ENCODE measurements at places on chromosomes 3 and 15. TPM values are rescaled to one million over a fixed set of nuclear protein-coding genes. Genes with fewer than 3 reads are reported as not detected.

GRCh38 chr3:152195206-152195605 is 73.5 kb upstream of the MBNL1 start:
- no peak for DNase-seq

DNA sequence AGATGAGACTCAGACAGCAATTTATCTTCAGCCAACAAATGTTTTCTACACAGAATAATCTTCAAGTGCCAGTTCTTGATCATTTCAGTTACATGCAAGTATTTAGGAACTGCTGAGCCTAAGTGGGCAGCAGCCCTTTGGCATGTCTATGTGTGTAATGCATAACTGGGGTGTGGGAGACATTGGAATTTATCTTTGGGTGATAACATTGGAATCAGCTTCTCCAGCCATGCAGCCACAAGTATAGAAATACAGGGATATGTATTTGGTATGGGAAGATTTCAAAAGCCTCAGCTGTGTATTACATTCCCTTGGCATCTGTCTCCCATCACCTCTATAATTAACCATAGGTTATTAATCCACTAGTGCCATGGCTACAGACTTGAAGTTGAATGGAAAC is 63.4 kb upstream of the FOXP1 start:
- no peak for DNase-seq

DNA sequence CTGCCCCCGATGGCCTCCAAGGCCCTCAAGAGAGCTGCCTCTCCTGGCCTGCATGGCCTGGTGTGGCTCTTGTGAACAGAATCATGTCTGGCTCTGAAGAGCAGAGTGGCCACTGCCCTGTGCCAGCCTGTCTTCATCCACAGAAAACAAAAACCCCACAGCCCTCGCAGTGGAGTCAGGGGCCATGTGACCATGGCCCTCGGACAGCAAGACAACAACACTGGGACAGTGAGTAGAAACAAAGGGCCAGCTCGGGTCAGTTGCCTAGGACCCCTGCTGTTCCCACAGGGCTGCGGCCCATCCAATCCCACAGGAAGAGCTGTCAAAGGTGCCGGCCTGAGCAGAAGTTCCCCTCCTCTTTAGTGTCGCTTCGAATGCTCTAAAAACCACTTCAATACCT is 72.5 kb downstream of the UMPS start:
- no peak for DNase-seq

GRCh38 chr3:133488785-133489367 is 84.6 kb upstream of the CDV3 start:
- DNase-seq = no peak

The C2CD4A gene
- total RNA-seq = not detected

DNA sequence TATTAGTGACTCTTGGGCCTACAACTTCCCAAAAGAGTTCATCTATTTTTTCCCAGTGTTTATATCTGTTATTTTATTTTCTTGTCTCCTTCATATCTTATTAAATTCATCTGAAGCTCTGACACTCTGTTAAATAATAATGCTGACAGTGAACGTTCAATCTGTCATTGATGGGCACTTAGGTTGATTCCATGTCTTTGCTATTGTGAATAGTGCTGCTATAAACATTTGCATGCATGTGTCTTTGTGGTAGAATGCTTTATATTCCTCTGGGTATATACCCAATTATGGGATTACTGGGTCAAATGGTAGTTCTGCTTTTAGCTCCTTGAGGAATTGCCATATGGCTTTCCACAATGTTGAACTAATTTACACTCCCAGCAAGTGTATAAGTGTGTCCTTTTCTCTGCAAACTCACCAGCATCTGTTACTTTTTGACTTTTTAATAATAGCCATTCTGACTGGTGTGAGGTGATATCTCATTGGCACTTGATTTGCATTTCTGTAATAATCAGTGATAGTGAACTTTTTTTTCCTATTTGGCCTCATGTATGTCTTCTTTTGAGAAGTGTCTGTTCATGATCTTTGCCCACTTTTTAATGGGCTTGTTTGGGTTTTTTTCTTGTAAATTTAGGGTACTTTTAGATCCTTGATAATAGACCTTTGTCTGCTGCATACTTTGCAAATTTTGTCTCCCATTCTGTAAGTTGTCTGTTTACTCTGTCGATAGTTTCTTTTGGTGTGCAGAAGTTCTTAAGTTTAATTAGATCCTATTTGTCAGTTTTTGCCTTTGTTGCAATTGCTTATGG is 122.5 kb downstream of the LEKR1 start:
- DNase-seq = no peak

The CPA3 gene
- not detected for total RNA-seq

DNA sequence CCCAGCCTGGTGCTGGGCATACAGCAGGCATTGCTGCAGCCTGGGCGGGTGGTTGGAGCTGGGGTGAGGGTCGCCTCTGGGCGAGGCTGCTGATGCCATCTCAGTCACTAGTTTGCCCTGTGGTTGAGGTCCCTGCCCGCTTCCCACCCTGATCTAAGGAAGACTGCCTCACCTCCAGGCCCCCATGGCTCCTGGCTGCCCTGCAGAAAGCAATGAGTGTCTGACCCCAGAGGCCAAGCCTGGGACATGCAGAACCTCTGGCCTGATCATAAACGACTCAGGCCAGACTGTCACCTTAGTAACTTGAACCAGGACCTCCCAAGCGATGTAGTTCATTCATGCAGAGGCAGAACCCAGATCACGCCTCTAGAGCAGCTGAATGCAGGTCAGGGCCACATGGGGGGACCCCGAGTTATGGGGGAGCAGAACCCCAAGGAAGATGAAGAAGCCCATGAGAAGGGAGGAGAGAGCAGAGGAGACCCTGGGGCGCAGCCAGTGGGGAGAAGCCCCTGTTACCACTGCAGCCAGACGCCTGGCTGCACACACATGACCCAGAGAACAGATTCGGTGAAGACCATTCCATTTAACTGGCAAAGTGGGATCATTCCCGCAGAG is 213.9 kb downstream of the TBC1D2B start:
- no peak for DNase-seq

DNA sequence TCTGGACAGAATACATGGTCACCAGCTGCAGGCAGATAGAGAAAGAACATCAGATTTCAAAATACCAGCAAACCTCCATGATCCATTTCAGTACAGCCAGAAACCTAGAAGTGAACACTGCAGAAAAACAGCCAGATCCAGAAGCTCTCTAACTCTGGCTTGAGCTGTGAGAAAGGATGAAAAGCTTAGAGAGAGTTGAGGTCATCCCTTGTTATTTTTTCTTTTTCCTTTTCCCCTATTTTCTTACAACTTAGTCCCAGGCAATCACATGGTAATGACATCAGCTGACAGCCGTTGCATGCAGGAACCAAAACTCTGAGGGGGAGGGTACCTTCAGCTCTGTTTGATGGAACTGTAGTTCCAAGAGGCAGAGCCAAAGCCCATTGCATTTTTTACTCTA is 113.2 kb downstream of the TCF12 start:
- no peak for DNase-seq

GRCh38 chr3:122993124-122993978 is 34.2 kb downstream of the SEMA5B start:
- no peak for DNase-seq

GRCh38 chr3:197791892-197792647 is 1.0 kb downstream of the LRCH3 start:
- DNase-seq = no peak

- DNase-seq = no peak
Observed at GRCh38 chr15:74222240-74223119, 13.6 kb upstream of the CCDC33 start.

DNA sequence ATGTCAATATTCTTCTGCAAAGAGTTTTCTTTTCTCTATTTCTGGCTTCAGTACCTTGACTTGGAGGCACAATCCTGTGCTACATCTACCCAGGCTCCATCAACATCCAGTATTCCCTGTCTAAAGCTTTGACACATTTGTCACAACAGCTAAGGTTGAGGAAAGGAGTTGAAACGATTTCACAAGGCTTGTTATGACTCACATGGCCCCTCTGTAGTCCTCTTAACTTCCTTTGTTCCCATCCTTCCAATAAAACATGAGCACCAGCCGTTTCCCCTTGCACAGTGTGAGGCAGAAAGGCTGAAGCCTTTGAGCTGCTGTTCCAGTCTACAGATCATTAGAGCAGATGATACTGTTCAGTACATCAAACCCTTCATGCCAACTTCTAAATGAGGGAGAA is 163.0 kb upstream of the TMCO5A start:
- no peak for DNase-seq

All from HCT116 (cell line).